ENCODE measurements at places on chromosomes 5 and 9. TPM values are rescaled to one million over a fixed set of nuclear protein-coding genes. Genes with fewer than 3 reads are reported as not detected.

- DNase-seq = no peak
These were observed 162.5 kb downstream of the COL23A1 start for GRCh38 chr5:178427576-178428197.

- no peak for DNase-seq
These were observed 483.0 kb upstream of the CDH18 start for GRCh38 chr5:20470997-20471396.

SLCO6A1 gene
- not detected for polyA plus RNA-seq

GABRA6 gene
- polyA plus RNA-seq = not detected

GRCh38 chr9:14863402-14863801, 46.8 kb downstream of the FREM1 start:
- DNase-seq = peak; percentile 44

DNA sequence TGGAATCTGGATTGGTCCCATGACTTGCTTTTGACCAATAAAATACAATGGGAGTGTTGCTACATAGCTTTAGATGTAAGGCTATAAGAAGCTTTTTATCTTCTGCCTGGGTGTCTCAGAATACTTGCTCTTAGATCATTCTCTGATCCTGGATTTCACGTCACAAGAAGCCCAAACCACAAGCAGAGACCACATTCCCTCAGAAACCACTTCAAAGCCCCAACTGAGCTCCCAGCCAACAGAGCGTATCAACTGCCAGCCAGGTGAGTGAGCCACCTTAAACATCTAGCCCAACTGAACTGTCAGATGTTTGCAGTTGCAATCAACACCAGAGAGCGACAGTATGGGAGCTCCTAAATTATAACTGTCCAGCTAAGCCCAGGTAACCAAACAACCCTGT, 687.1 kb downstream of the TLE1 start:
- no peak for DNase-seq

KCNT1 gene
- polyA plus RNA-seq = 8.2 TPM

DNA sequence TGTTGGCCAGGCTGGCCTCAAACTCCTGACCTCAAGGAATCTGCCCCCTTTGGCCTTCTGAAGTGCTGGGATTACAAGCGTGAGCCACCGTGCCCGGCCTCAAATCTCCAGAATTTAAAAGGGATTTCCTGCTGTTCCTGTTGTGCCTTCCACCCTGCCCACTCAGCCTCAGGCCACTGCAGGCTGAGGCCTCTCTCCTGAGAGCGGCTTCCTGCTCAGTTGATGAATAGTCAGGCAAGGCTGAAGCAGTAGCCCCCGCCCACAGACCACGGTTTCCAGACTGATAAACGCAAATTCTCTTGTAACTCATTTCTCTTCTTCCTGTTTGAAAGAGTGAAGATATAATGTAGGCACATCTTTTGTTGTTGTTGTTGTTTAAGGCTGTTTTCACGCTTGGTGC, 127.0 kb upstream of the PLCXD3 start:
- no peak for DNase-seq

DNA sequence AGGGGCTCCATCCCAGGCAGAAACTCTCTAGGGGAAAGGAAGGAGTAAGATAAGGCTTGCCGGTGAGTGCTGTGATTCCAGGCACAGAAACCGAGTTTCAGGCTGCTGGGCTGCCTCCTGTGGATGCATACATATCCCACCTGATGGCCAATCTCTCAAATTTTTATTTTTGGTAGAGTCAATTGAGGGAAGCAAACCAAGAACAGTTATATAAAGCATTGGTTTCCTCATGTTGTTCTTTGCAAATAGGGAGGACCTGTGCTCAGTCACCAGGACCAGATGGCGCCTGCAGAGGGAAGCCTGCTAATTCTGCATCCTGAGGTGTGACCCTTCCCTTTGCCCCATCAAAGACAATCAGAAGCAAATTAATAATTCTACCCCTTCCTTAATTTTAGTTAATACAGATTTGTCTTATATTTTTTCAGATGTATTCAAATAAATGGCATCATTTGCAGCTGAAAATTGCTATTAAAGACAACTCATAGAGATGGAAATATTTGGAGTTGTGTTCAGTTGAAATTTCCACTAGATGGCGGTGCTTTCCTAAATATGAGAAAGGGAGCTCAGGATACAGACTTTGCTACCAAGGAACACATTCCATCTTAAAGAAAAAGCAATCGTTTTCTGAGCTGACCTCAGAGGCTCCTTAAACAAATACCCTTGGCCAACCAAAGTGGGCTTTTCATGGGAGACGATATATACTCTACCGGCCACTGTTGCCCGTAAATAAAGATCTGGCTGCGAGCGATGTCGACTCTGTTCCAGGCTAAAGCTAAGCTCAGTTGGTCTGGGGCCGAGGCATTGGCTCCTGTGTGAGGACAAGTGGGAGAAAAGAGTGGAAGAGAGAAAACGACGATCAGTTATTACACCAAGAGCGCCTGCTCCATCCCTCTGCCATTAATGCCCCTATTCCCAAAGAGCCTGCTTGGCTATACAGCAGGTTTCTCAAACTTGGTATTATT, 225.7 kb upstream of the KLF9 start:
- peak; percentile 70 for DNase-seq

DNA sequence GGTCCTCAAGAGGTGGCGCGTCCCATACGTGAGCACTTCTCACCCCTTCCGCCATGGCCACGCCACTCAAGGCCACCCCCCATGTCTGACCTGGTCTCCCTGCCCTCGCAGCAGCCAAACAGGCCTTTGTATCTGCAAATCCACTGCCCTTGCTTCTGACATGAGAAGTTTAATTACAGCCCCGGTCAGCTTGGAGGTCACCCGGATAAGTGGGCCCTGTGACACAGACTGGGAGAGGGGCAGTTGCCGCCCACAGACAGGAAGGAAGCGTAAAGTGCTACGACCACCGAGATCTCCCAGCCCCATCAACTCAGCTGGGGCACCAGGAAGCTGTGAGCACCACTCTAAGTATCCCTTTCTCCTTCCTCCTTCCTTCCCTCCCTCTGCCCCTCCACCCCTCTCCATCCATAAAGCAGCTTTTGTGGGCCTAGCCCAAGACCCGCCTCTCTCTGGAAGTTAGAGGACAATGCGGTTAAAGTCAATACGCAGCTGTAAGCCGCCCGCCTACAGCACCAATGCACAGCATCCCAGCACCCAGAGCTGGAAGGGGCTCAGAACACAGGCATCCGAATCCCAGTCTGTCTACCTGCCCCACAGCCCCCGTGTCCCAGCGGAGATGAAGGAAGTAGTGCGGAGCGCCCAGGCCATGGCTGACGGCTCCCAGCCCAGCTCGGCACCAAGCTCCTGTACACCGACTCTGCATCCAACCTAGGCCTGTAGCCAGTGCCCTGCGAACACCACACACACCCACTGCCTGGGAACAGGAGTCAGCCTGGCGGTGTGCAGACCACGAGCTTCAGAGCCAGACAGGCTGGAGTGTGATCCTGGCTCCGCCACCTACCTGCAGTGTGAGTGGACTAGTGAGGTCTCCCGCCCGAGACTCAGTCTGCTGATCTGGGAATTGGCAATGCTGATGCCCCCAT, 44.8 kb upstream of the RNF130 start:
- DNase-seq = no peak

GRCh38 chr9:14531341-14532269, 161.6 kb downstream of the ZDHHC21 start:
- DNase-seq = no peak
